ENCODE measurements at places on chromosomes 3 and 15.

DNA sequence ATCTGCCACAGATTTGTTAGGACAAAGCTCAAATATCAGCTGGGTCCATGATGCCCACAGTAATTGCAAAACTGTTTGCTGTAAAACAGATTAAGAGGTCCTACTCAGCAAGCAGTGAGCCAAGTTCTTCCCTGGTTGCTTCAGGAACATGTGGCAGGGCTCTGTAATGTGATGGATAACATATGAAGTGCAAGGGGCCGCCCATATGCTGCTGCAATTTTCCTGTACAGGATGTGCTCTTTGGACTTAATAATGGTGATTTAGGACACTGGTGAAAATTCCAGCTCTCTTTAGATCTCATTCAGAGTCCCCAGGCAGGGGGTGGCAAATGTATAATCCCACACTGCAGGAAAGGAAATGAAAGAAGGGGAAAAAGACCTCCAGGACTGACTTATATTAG is 289.4 kb downstream of the LSAMP start:
- H3K4me3 ChIP-seq = no peak overlapping the region
- H3K4me1 ChIP-seq = no peaks in the 10 kb centered on the region
- no peak for DNase-seq
- no peaks in the 10 kb centered on the region for H3K27me3 ChIP-seq
- no peaks in the 10 kb centered on the region for H3K36me3 ChIP-seq

- H3K27ac ChIP-seq = no peak overlapping the region
- H3K4me1 ChIP-seq = no peaks in the 10 kb centered on the region
- no peaks in the 10 kb centered on the region for H3K27me3 ChIP-seq
- no peak overlapping the region for H3K4me3 ChIP-seq
- no peaks in the 10 kb centered on the region for H3K36me3 ChIP-seq
Observed at GRCh38 chr15:83356501-83357399, 72.3 kb upstream of the BNC1 start.

GRCh38 chr3:177811112-177811511 is 613.8 kb upstream of the TBL1XR1 start:
- H3K27me3 ChIP-seq = no peaks in the 10 kb centered on the region
- H3K4me1 ChIP-seq = peaks cover 4% of the 10 kb centered on the region
- no peak overlapping the region for H3K4me3 ChIP-seq
- H3K36me3 ChIP-seq = no peaks in the 10 kb centered on the region

GRCh38 chr15:91922646-91923547 is 69.4 kb downstream of the SLCO3A1 start:
- no peak overlapping the region for H3K4me3 ChIP-seq
- H3K36me3 ChIP-seq = no peaks in the 10 kb centered on the region
- no peaks in the 10 kb centered on the region for H3K27me3 ChIP-seq
- DNase-seq = no peak
- no peak overlapping the region for H3K27ac ChIP-seq

DNA sequence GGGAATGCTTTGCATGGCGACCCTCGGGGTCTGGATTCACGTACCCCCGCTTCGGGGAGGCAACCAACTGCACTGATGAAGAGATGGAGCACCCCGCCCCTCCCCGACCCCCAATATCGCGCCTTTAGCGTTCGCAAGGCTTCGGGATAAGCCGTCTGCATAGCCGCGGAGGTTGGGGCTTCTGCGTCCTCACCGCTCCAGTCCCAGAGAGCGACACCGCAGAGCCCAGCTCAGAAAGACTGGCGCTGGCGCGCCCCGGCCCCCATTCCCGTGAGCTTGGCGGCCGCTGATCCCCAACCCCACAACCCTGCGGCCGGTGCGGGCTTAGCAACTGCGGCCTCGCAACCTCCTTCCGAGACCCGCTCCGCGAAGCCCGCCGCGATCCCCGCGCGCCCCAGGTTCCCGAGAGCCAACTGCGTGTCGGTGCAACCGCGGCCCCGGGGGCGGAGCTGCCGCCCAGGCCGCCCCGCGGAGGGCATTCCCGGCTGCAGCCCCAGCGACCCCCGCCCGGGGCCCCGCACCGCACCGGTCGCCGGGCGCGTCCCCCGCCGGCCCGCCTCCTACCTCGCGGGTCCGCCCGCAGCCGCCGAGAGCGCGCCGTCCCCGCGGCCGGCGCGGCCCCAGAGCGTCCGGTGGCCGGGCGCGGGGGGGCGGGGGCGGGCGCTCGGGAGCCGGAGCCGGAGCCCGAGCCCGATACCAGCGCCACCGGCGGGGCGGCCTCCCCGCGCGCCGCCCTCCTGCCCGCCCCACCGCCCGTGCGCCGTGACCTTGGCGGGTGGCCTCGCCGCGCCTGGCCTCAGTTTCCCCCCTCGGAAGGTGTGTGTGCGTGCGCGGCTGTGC is 79.5 kb downstream of the IQSEC1 start:
- peaks cover 17% of the 10 kb centered on the region for H3K36me3 ChIP-seq
- peak overlapping the region; percentile 68 for H3K4me3 ChIP-seq
- H3K27ac ChIP-seq = peak overlapping the region; percentile 68

DNA sequence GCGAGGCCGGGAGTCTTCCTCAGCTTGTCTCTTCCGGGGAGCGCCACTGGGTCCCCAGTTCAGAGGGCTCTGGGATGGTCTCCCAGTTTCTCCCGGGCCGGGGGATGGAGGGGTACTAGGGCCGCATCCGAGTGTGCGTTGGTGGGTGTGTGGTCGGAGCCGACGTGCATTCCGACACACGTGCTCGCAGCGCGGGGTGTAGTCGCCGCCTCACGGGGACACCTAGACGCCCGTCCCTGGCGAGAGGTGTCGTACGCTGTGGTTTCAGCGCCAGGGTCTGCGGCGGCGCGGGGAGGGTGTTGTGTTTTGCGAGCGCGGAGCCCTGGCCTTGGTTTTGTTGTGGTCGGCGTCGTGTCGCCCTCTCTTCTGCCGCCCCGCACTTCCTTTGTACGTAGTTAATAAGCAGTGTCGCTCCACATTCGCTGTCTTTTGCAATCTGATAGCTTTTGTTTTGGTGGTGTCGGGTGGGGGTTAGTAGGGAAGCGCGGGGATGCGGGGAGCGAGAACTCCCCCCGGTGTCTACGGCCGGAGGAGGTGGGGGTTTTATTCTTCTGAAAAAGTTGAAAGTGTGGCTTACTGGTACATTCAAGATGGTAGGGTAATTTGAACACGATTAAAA is 2.2 kb downstream of the IGF1R start:
- H3K36me3 ChIP-seq = no peaks in the 10 kb centered on the region
- peak overlapping the region; percentile 62 for H3K27ac ChIP-seq
- H3K4me1 ChIP-seq = peaks cover 11% of the 10 kb centered on the region
- DNase-seq = no peak
- H3K4me3 ChIP-seq = peak overlapping the region; percentile 71
- peaks cover 11% of the 10 kb centered on the region for H3K27me3 ChIP-seq

- H3K4me3 ChIP-seq = no peak overlapping the region
- peaks cover 4% of the 10 kb centered on the region for H3K36me3 ChIP-seq
- H3K27ac ChIP-seq = no peak overlapping the region
- H3K4me1 ChIP-seq = no peaks in the 10 kb centered on the region
- DNase-seq = no peak
Observed at GRCh38 chr3:119639494-119640350, 20.7 kb downstream of the POPDC2 start.

DNA sequence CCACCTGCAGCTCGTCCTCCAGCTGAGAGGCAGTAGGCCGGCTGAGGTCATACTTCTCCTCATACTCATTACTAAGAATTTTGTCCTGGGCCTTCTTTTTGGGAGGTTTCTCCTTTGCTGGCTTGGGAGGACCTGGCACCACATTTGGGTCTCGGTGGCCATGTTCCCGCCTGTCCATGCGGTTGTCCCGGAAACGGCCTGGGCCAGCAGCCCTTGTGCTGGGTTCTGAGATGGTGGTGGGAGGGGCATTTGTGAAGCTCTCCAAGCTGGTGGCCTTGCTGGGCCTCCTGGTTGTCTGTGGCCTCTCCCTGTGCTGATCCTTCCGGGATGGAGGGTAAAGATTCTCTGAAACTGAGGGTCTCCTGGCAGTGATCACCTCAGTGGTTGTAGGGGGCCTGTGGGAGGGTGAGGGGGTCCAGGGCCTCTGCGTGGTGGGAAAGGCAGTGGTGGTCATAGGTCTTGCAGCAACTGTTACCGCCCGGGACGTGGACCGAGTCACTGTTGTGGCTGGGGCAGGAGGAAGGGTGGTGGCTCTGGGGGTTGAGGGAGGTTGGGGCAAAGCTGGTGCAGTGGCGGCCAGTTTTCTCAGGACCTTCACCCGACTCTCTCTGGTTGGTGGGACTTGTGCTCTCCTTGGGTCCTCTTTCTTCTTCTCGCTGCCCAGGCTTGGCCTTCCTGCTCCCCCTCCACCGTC is 2.5 kb downstream of the CCDC80 start:
- H3K4me1 ChIP-seq = no peaks in the 10 kb centered on the region
- H3K27me3 ChIP-seq = peaks cover 2% of the 10 kb centered on the region

- H3K4me3 ChIP-seq = no peak overlapping the region
- H3K36me3 ChIP-seq = no peaks in the 10 kb centered on the region
- no peak for DNase-seq
- no peaks in the 10 kb centered on the region for H3K4me1 ChIP-seq
- H3K27me3 ChIP-seq = no peaks in the 10 kb centered on the region
Observed at GRCh38 chr3:5055357-5056110, 66.6 kb upstream of the ARL8B start.

DNA sequence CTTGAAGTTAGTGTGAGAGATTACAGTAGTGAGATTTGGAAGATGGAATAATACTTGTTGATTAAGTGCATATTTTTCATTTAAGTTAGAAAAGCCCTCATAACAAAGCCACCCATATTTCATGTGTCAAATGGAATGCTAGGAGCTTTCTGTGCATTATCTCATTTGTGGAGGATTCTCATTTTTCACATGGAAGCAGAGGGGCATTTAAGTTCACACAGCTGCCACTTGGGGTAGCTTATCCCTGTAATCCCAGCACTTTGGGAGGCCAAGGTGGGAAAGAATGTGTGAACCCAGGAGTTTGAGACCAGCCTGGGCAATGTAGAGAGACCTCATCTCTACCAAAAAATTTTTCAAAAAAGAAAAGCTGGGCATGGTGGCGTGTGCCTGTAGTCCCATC is 55.2 kb downstream of the RAB7A start:
- no peak overlapping the region for H3K4me3 ChIP-seq
- H3K4me1 ChIP-seq = peaks cover 6% of the 10 kb centered on the region
- no peaks in the 10 kb centered on the region for H3K36me3 ChIP-seq
- DNase-seq = no peak
- no peak overlapping the region for H3K27ac ChIP-seq

DNA sequence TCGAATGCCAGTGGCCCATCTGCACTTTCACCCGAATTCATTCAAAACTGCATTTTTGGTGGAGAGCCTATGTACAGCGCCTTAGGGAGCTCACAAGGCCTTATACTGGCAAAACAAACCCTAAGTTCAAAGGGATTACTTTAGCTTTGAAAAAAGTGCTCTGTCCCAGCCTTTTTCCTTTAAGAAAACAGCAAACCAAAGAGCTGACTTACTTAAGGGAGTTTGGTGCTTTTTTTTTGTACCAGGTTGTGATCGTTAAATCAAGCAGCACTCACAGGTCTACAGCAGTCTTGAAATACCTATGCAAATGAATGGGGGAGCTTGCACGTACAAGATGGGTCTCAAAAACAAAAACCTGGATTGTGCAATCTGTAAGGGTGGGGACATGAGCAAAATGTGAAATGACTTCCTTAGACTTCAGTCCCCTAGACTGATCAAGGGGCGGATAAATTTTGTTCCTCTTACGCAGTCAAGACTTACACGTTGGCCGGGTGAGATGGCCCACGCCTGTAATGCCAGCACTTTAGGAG is 11.6 kb upstream of the PIK3CB start:
- no peaks in the 10 kb centered on the region for H3K36me3 ChIP-seq
- H3K27me3 ChIP-seq = no peaks in the 10 kb centered on the region
- H3K4me3 ChIP-seq = no peak overlapping the region
- H3K4me1 ChIP-seq = no peaks in the 10 kb centered on the region

GRCh38 chr3:38493031-38493430 is 3.1 kb upstream of the EXOG start:
- H3K36me3 ChIP-seq = no peaks in the 10 kb centered on the region
- DNase-seq = no peak
- no peaks in the 10 kb centered on the region for H3K4me1 ChIP-seq
- no peaks in the 10 kb centered on the region for H3K27me3 ChIP-seq
- H3K4me3 ChIP-seq = no peak overlapping the region

GRCh38 chr3:134296616-134297015 is 46.0 kb upstream of the RYK start:
- DNase-seq = no peak
- no peak overlapping the region for H3K4me3 ChIP-seq

DNA sequence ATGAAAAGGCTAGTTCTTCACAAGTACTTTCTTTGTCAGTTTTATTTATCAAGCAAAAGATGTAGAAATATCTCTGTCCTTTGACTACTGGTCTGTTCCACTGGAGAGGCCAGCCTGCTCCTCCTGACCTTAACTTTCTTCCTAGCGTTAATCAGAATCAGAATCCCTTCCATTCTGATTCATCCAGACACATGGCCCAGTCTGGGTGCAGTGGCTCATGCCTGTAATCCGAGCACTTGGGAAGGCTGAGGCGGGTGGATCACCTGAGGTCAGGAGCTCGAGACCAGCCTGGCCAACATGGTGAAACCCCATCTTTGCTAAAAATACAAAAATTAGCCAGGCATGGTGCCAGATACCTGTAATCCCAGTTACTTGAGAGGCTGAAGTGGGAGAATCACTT is 32.0 kb upstream of the MANF start:
- no peak overlapping the region for H3K27ac ChIP-seq
- no peaks in the 10 kb centered on the region for H3K4me1 ChIP-seq
- H3K27me3 ChIP-seq = no peaks in the 10 kb centered on the region

- H3K4me3 ChIP-seq = no peak overlapping the region
- H3K27ac ChIP-seq = no peak overlapping the region
- no peak for DNase-seq
Observed at GRCh38 chr15:73313861-73314260, 54.9 kb downstream of the HCN4 start.

GRCh38 chr3:36908647-36909180 is 36.1 kb downstream of the TRANK1 start:
- DNase-seq = no peak
- no peaks in the 10 kb centered on the region for H3K36me3 ChIP-seq
- peak overlapping the region; percentile 97 for H3K4me3 ChIP-seq
- H3K27ac ChIP-seq = peak overlapping the region; percentile 89

- H3K36me3 ChIP-seq = no peaks in the 10 kb centered on the region
- no peaks in the 10 kb centered on the region for H3K4me1 ChIP-seq
- DNase-seq = no peak
- no peak overlapping the region for H3K27ac ChIP-seq
Observed at GRCh38 chr3:105385819-105386508, 19.3 kb downstream of the ALCAM start.

DNA sequence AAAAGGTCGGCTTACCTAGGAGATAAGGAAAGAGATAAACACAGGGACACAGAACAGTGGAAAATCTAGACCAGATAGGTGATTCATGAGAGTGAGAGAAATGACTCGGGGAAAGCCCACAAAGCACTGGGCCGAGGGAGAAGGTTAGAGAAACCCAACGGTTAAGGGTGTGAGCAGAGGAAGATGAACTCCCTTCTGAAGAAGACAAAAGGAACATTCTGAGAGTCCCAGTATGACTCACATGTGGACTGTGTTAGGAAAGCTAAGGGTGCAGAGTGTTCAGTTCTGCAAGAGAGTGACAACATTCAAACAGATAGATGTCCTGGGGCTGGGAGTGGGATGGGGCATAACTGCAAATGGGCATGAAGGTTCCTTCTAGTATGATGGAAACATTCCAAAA is 83.0 kb downstream of the CNTN3 start:
- DNase-seq = no peak
- H3K4me3 ChIP-seq = no peak overlapping the region
- no peaks in the 10 kb centered on the region for H3K4me1 ChIP-seq
